ENCODE measurements at places on chromosomes 6 and 20.

GRCh38 chr6:52160472-52161104 lies 25.6 kb upstream of the IL17A start:
- no peak for DNase-seq

- no peak for DNase-seq
These were observed 154.6 kb downstream of the SASH1 start for GRCh38 chr6:148497257-148497656.

DNA sequence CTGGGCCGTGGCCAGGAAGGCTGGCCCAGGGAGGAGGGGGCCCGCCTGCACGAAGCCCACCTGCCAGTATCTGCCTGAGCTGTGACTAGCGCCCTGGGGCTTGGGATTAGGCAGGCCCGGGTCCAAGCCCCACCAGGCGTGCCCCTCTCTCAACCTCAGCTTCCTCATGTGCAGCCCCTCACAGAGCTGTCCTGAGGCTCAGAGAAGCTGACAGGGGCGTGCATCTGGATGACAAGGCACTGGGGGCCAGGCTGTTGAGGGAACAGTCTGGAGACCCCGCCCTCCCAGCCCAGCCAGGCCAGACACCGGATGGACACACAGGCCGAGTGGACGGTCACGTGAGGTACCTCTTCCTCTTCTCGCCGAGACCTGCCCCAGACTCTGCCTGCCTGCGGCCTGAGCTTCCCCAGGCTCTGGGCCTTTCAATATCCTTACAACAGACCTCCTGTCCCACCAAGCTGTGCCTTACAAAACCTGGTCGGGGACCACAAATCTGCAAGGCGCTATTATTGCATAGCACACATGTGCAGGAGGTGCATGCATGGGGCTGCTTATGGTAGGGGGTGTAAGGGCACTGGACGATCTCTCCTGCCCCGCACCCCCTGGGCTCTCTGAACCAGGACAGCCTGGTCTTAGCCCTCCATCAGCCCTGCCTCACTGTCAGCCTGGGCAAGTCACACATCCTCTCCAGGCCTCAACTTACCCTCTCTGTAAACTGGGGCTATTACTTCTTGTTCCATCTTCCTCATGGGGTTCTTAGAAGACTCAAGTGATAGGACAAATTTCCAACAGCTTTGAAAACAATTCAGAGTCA lies 20.0 kb downstream of the NOL4L start:
- no peak for DNase-seq

DNA sequence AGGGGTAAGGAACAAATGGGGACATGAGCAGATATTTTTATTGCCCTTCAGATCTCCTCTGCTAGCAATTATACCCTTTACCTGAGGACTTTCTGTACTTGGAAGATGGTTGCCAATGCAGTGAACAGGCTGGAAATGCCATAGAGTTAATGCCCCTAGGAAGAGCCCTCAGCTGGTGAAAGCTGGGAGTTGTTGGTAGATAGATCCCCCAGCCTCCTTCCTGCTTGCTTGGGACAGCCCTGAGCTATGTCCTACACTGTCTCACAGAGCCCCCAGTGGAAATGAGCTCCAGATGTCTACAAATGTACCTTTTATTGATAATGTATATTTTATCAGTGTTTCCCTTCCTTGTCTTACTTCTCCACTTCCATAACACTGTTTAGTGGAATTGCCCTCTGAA lies 87.6 kb upstream of the PAK5 start:
- DNase-seq = no peak

DNA sequence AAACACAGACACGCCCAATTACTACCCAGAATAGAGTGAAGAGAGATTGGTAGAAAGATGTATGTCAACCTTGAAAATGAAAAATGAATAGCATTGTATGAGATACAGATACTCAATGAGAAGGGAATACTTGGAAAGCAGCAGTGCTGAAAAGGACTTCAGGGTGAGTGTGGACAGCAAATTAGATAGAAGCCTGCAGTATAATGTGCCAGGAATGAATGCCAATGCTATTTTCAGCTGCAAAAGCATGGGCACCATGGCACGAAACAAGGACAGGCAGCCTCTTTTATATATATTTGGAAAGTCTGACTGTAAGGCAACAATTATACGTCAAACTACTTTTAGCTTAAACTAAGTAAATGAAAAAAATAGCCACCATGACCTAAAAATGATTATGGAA lies 118.2 kb downstream of the PTCHD4 start:
- DNase-seq = no peak

DNA sequence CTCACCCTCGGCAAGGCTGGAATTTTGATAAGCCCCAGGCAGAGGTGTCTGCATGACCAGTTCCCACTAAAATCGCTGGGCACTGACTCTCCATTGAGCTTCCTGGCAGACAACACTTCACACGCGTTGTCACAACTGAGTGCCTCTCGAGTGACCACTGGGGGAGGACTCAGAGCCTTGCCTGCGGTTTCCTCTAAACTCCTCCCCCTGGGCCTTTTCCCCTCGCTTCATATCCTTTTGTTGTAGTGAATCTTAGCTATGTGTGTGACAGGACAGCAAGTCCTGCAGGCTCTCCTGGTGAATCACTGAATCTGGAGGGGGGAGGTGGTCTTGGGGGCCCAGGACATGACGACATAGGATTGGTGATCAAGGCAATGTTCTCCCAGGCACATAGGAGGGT lies 670.8 kb downstream of the PRKN start:
- peak; percentile 15 for DNase-seq

- peak; percentile 4 for DNase-seq
These were observed 344.2 kb downstream of the RFPL4B start for GRCh38 chr6:112691289-112691688.

- no peak for DNase-seq
These were observed 2.9 kb downstream of the TNNC2 start for GRCh38 chr20:45823949-45824835.

GRCh38 chr20:17807651-17808050 lies 107.9 kb downstream of the BANF2 start:
- no peak for DNase-seq

GRCh38 chr20:36666181-36666740 lies 20.3 kb upstream of the SLA2 start:
- no peak for DNase-seq

DNA sequence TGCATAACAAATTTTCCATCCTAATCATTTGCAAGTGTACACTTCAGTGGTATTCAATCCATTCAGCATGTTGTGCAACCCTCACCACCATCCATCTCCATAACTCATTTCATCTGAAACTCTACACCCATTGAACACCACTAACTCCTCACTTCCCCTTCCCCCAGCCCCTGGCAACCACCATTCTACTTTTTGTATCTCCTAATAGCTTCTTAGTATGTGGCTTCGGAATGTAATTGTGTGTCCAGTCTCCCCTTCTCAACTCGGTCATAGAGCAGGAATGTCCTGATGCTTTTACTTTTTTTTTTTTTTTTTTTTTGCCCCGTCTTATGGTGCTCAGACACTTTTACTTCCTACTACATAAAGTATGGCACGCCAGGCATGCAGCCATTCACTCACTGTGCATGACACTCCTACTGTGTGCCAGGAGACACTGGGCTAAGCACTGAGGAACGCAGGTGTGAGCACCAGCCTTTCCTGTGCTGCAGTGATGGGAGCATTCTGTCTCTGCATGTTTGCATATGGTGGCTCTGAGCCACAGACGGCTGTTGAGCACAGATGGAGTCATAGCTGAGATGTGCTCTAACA lies 15.3 kb downstream of the HCK start:
- DNase-seq = no peak

GRCh38 chr6:133399426-133399825 lies 158.3 kb downstream of the EYA4 start:
- DNase-seq = no peak

DNA sequence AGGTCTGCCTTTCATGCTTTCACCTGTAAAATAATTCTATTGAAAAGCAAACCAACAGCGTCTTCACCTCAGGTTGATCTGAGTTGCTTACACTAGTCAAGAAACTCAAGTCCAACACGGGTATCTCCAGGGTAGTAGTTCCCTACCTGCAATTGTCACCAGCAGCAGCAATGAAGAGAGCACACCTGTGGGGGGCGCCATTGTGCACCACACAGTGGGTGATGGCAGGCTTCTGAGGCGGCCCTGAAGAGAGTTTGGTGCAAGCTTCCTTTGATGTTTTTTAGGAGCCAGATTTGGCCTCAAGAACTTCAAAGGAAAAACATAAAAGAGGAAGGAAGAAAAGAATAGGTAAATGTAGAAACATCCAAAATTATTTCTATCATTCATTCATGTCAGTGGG lies 45.1 kb downstream of the KIAA0319 start:
- no peak for DNase-seq

- no peak for DNase-seq
These were observed 9.3 kb downstream of the RAET1E start for GRCh38 chr6:149888659-149889058.

GRCh38 chr20:63970714-63971431 lies 1.1 kb upstream of the ZNF512B start:
- DNase-seq = no peak

DNA sequence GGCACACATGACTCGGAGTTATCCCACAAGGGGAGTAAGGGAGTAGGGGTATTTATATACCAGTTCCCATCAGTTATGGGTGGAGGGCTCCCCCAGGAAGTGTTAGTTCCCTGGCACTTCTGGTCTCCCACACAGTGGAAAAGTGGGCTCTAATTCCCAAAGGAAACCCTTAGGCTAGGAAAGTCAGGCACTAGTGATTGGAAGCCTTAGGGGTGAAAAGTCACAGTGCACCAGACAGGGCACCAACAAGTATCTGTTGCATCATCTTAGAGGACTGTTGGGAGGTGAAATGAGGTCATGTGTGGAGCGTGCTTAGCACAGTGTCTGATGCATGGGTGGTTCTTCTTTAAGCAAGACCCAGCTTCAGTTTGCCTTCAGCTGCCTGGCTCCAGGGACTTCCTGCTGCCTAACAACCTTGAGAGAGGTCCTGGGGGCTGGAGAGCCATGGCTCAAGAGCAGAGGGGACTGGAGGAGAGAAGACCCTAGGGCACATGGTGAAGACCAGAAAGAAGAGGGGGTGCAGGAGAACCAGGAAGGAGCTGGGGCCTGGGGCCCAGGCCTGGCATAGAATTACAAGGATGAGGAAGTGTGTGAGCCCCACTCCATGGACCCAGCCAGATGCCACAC lies 7.5 kb upstream of the FOXP4 start:
- DNase-seq = no peak

Measured in left kidney (tissue), 8 donors.